ENCODE measurements at places on chromosomes 16 and 17.

GRCh38 chr17:59165933-59166342 is 10.4 kb downstream of the PRR11 start:
- peak; percentile 9 for DNase-seq

- DNase-seq, result no peak
Measured at GRCh38 chr16:12920739-12921138, 19.3 kb downstream of the SHISA9 start.

DNA sequence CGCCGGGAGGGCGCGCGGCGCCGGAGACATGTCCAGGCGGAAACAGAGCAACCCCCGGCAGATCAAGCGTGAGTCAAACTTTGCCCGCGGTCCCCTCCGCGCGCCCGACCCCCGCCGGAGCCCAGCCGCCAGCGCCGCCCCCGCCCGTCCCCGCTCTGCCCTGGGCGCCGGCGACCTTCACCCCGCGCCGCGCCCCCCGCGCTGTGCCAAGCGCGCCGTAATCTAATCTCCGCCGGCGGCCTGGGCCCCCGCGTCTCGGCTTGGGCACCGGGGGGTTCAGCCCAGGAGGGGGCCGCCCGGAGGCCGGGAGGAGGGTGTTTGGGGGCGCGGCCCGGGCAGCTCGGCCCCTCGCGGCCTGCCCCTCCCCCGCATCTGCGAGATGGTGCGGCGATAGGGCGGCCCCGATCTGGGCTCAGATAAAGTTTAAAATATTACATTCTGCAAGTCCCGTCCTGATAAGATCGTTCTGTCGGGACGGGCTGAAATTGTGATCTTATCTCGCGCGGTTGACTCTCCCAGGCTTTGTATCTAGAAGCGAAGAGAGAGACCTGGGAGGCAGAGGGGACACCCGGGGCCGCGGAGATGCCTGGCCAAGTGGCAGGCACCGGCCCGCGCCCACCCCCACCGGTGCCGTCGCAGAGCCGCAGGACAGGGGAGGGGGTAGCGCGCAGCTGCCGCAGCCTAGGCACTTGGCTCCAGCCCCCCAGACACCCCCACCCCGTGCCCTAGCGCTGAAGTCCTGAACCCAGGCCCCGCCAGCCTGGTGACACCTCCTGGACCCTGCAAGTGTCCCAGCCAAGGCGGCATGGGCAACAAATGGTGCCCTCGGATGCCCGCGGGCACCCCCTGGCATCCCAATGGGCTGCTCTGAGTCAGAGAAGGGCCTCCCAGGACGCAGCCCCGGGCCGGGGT is 787 bp downstream of the ZFPM1 start:
- DNase-seq, result no peak

DNA sequence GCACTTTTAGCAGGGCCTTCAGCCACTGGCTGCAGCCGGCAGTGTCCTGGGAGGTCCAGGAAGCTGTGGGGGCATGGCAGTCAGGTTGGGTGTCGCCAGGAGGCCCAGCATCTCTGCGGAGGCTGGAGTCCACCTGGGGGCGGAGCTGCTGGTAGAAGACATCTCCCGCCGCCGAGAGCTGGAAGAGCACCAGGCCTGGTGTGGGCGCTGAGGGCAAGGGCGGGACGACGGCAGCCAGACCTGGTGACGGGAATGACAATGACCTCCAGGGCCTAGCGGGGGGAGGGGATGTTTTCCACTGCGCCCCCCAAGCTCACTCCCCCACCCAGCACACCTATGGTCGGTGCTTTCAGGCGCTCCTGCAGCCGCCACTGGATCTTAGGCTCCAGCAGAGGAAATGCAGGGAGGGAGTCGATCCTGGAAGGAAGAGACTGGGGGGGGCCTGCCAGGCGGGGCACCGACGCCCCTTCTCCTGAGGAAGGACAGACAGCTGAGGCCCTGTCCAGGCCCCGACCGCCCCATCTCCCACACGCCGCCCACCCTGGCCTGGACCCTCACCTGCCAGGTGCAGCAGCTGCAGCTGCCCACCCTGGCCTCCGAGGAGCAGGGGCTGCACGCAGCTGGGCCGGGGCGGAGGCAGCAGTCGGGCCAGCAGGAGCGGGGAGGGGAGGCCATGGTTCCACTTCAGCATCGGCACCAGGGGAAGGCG is 7.1 kb downstream of the TAF1C start:
- DNase-seq, result no peak

DNA sequence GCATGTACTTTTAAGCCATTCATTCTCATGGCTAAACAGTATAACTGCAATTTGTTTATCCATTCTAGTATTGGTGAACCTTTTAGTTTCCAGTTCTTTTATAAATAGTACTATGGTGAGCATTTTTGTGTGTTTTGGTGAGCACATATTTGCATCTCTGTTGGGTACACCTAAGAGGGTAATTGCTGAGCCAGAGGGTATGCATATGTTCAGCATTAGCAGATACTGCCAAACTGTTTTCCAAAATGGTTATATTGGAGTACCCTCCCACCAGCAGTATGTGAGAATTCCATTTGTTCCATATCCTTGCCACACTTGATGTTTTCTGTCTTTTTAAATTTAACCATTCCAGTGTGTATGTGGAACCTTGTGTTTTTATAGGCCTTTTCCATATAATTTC is 54.1 kb upstream of the SLC12A3 start:
- no peak for DNase-seq

DNA sequence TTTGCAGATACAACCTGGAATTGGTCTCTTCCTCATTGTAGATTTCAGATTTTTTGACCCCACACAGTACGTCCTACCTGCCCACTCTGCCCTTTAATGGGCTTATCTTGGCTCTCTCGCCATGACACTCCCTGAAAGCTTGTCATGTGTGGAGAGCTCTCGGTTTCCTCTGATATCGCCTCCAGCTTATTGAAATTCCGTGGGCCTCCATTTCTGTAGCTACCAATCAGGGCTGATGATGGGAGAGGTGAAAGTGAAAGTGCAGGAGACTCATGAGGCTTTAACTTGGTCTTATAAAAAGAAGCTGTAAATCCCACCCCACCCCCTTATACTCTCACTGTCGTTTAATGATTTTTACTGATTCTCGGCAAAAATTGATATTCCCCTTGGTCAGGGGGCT is 17.7 kb downstream of the HOXB1 start:
- DNase-seq, result no peak

DNA sequence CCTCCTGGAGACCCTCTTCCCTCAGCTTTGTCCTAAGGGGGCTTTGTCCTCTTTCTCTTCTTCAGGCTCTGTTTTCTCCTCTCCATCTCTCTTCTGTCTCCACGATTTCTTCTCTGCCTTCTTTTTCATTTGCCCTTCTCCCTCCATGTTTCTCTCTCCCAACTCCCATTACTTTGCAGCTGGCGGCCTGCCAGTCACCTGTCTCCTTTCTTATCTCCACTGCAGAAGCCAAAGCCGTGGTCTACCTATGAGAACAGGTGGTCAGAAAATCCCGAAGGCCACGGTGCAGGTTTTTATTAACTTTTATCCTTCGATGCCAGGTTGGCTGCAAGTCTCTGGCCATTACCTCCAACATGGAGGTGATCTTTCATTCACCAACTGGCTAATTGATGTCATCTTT is 45.1 kb downstream of the FZD2 start:
- DNase-seq, result no peak

- DNase-seq, result no peak
Measured at GRCh38 chr17:45149669-45150664, 1.7 kb downstream of the HEXIM1 start.

- DNase-seq, result peak; percentile 40
Measured at GRCh38 chr16:67236563-67237395, 9.8 kb downstream of the TMEM208 start.

DNA sequence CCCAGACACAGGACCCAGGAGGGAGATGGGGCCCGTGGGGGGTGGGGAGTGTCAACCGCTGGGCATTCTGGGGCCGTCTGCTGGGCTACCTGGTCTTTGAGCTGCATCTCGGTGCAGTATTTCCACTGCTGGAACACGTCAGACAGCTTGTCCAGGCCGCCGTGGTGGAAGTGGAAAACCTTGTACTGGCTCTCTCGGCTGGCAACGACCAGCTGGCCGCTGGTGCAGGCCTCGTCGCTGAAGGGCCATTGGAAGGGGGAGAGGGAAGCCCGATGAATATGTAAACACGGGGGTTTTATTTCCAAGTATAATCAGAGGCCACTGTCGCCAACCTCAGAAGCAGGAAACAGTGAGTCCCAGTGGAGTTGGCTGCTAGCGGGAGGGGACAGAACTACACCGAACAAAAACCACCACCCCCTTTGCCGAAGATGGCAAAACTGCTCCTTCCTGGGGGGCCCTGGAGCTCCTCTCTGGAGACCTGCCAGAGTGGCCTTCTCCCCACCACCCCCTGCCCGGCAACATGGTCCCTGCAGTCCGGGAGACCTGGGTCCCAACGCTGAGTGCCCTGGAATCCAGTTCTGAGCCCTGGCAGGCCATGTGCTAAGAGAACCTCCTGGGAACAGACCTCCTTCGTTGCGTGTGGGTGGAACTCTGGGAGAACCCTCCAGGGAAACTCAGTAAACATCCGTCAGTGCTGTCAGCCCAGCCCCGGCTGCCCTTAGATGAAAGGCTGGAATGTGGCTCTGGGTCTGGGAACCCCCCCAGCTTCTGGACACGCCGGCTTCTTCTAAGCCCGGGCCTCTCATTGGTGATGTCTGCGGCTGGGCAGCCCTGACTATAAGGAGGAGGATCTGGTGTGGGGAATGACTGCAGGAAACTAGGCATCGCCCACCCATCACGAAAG is 84.1 kb downstream of the TBC1D16 start:
- DNase-seq, result no peak

DNA sequence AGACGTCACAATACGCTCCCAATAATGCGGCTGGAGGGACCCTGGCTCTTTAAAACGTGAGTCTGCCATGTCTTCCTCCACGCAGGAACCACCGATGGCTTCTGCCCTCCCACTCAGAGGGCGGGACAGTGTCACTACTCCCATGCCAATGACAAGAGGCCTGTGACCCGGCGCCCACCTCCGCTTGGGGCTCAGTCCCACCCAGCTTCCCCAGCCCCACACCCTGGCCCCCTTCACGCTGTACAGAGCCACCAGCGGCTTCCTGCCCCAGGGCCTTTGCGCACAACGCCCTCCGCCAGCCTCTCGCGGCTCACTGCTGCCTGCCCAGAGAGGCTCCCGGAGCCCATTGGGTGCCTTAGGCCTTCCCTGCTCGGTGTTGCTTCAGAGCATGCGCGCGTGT is 29.5 kb upstream of the ZNF469 start:
- no peak for DNase-seq

- no peak for DNase-seq
Measured at GRCh38 chr16:80723091-80723490, 81.3 kb downstream of the CDYL2 start.

DNA sequence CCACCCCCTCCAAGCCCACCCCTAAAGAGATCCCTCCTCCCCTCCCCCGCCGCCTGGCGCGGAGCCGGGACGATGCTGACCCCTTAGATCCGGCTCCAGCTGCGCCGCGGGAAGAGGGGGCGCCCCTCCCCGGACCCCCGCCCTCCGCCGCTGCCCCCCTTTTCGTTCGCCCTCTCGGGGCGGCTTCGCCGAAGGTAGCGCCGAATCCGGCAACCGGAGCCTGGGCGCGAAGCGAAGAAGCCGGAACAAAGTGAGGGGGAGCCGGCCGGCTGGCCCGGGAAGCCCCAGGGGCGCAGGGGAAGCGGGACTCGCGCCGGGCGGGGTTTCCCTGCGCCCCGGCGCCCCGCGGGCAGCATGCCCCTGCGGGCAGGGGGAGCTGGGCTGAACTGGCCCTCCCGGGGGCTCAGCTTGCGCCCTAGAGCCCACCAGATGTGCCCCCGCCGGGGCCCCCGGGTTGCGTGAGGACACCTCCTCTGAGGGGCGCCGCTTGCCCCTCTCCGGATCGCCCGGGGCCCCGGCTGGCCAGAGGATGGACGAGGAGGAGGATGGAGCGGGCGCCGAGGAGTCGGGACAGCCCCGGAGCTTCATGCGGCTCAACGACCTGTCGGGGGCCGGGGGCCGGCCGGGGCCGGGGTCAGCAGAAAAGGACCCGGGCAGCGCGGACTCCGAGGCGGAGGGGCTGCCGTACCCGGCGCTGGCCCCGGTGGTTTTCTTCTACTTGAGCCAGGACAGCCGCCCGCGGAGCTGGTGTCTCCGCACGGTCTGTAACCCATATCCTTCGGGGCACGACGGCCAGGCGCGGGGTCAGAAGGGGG is 623 bp downstream of the CACNA1G start:
- no peak for DNase-seq

GRCh38 chr17:77579131-77579530 is 379.4 kb upstream of the TNRC6C start:
- DNase-seq, result no peak

Measured in activated gamma-delta T cell treated with anti-CD3 and anti-CD28 coated beads, Interleukin-2, amount 50 U/mL, for 16 hours (primary cell).